Stimulated activated CD8-positive, alpha-beta memory T cell treated with anti-CD3 and anti-CD28 coated beads, Interleukin-15, amount 100 ng/mL, for 48 hours (primary cell): ENCODE measurements at places on chromosomes 5 and 9.
A peak's percentile ranks its signal among the peaks of the same experiment; 100 is the strongest.

- peak; percentile 47 for DNase-seq
These were observed at the start of gene TNFSF8 for GRCh38 chr9:114930056-114930812. TNFSF8 (minus strand) TSS chr9:114930591; CDS start chr9:114930303, 288 bp downstream.

DNA sequence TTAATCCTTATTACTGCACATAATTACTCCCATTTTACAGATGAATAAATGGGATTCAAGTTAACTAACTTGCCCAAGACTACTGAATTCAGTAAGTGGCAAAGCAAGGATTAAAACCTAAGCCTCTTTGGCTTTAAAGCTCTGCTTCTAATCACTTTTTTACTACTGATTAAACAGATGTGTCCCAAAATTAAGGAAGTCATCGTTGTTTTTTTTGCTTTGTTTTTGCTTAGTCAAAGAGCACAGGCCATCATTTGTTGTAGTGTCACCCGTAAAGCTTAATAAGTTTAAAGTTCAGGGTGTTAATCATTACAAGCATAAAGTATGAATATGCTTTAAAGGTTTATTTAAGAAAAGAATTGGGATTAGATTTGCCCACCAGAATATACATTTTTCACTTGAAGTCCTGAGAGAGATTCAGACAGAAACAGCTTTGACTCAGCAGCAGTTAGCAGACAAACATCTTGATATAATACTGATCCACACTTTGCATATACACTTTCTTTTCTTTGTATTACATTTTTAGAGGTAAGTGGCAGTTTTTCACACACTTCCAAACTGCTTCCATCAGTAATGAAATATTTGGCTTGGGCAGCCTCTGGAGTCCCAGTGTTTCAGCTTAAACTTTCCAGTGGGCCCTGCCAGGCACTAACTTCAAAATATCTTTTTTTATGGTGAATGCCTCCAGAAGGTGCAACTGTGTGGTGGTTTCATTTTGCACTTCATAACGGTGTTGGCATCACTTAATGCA is 52.7 kb downstream of the PIK3R1 start:
- DNase-seq, result no peak

GRCh38 chr9:81417941-81418340 is 271.4 kb downstream of the TLE1 start:
- no peak for DNase-seq

DNA sequence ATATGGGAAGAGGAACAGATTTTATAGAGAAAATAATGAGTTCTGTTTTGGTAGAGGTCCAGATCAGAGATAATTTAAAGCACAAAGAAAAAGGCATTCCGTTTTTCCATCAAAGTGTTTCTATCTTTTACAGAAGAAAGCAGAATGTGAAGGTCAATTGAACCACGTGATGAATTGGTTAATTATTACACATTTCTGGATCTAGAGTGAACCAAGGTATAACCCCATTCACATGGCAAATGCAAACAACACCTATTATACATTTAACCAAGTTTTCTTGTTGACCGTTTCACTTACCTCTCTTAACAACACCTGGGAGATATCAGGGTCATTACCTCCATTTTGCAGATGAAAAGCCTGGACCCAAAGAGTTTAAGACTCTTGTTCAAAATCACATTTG is 34.9 kb upstream of the ZNF462 start:
- no peak for DNase-seq

- DNase-seq, result no peak
These were observed 14.3 kb upstream of the NR4A3 start for GRCh38 chr9:99807276-99807852.

GRCh38 chr9:10612641-10613398 is at the start of gene PTPRD:
PTPRD (minus strand) TSS chr9:10613002.
- no peak for DNase-seq

DNA sequence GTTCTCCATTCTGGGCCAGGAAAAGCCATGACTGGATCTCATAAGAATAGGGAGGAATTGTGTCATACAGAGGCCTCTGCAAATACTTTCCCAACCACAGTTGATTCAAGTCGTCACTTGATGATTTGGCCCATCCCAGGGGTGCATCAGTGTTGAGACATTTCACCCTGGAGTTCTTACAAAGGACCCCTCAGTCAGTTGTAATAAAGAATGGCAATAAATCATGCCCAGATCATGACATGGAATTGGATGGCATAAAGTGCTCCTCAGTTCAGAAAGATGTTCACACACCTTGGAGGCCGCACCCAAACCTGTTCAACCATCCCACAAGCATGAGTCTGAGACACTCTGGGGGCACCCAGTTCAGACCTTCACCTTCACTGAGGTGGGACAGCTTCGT is 168.1 kb downstream of the NR3C1 start:
- no peak for DNase-seq

- DNase-seq, result no peak
These were observed 317.9 kb upstream of the ITGA1 start for GRCh38 chr5:52469835-52470234.

DNA sequence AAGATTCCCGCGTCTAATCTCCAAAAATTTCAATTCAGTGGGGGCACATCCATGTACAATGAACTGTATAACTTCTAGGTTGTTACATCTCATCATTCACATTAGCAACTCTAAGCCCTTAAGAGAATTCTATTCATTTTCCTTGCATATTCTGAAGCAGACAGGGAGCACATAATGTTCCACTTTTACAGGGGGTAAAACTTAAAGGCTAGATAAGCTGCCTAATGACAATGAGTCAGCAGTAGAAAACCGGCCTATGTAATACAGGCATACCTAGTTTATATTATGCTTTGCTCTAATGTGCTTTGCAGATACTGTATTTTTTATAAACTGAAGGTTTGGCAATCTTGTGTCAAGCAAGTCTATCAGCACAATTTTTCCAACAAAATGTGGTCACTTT is 40.4 kb downstream of the PTAR1 start:
- no peak for DNase-seq

GRCh38 chr9:34716711-34717110 is 6.8 kb upstream of the CCL21 start:
- DNase-seq, result no peak

- DNase-seq, result no peak
These were observed 47.1 kb downstream of the BRINP1 start for GRCh38 chr9:119322184-119322583.

DNA sequence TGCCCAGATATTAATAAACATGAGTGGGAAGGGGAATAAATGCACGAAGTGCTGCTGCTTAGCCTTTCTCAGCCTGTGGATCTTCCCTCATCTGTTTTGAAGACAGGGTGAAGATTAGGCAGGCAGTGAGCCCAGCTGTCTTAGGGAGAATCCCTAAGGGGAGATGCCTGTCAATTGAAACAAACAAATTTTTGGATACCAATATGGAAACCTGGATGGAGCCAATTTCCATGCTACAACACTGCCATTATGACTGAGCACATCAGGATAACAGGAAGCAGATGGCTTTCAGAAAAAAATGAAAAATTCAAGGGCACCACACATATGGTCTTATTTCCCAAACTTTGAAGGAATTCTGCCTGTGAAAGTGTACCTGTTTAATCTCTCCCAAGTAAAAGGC is 80.3 kb downstream of the HMHB1 start:
- no peak for DNase-seq

DNA sequence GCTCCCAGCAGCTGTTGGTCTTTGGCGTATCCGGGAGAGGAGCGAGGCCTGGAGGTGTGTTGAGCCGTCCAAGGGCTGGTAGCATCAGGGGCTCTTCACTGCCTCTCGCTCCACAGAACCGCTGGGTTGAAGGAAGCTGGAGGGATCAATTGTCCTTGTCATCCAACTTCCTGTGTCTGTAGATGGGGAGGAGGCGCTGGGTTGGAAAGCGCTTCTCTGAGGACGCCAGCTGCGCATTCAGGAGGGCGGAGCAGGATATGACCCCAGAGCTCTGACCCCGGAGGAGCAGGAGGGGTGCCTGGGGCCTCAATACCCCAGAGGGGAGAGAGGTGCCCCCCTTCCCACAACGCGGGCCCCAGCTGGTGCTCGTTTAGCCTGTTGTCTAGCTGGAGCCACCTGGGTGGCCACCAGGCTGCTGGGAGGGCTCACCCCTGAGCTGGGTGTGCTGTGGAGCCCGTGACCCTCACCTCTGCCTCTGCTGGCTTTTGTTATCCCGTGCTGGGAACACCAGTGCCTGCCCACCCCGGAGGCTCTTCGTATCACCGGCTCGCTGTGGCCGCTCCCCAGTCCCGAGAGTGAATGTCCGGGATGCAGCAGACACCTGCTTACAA is 2.0 kb upstream of the DBH start:
- no peak for DNase-seq

DNA sequence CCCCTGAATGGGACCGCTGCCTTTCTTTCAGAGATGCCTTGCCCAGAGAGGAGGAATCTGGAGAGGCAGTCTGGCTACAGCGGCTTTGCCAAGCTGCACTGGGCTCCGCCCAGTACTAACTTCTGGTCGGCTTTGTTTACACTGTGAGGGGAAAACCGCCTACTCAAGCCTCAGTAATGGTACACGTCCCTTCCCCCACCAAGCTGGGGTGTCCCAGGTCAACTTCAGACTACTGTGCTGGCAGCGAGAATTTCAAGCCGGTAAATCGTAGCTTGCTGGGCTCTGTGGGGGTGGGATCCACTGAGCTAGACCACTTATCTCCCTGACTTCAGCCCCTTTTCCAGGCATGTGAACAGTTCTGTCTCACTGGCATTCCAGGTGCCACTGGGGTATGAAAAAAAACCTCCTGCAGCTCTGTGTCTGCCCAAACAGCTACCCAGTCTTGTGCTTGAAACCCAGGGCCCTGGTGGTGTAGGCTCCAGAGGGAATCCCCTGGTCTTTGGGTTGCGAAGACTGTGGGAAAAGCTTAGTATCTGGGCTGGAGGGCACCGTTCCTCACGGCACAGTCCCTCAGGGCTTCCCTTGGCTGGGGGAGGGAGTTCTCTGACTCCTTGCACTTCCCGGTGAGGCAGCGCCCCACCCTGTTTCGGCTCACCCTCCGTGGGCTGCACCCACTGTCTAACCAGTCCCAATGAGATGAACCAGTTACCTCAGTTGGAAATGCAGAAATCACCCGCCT is 171.2 kb downstream of the CWC27 start:
- DNase-seq, result no peak

DNA sequence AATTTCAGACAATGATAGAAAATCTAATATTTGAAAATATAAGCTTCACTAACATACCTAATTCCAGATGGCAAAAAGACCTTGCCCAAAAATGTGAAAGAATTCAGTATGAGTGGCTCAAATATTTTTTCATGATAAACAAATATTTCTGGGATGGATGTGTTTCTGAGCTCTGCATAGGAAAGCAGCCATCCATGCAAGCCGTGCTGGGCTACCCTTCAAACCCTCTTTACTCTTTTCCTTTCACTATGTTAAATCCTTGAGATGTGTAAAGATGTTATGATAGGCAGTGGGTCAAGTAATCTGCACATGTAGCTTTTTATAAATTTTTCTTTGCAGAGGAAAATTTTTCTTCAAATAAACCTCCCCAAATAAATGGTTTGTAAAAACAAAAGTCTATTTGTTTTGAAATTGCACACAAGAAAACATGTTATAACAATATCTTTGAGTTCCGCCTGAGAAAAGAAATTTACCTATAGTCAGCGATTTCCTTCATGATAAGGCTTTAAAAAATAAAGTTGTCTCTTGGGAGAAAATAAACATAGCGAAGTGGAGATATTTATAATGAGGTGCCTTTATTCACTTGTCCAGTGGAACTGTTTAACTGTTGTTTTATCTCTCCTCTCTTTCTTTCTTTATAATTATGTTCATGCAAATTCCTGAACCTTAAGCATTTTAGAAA is 154.3 kb upstream of the PITX1 start:
- no peak for DNase-seq

GRCh38 chr9:91034976-91035824 is 233.6 kb downstream of the SYK start:
- no peak for DNase-seq

- no peak for DNase-seq
These were observed 15.7 kb upstream of the TBC1D9B start for GRCh38 chr5:179923436-179923835.

DNA sequence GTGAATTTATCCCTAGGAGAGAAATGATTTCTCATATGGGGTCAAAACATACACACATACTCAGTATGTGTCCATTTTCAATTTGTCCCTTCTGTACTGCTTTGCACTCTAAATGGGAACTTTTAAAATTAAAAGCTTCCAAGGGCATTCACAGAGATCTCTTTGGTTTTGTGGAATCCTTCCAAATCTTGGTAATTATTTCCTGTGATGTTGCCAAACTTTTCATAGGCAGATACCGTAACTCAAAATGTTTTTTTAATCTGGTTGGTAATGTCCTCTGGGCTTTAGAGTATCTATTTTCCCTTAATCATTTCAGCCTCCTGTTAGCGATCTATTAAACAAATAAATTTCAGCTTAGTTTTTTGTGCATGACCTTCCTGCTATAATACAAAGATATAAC is 282.4 kb downstream of the ARHGEF28 start:
- DNase-seq, result no peak

GRCh38 chr5:169153405-169153804 is 147.5 kb downstream of the SLIT3 start:
- DNase-seq, result no peak

GRCh38 chr5:59756373-59757035 is 137.0 kb downstream of the PDE4D start:
- no peak for DNase-seq

DNA sequence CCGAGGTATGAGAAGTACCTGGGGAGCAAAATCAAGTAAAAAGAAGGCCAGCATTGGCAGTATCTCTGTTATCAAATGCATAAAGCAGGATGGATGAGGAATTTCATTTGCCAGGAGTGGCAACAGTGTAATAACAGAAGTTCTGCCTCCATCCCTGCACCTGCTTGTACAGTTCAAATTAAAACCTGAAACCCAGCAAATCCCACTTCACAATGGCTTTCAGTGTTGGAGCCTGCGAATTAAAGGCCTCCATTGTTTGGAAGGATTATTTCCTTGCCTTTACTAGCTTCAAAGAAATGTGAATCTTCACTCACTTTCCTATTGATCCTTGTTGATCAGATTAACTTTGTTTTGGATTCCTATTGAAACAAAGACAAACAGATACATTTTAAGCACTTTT is 31.5 kb upstream of the IRX1 start:
- DNase-seq, result no peak

DNA sequence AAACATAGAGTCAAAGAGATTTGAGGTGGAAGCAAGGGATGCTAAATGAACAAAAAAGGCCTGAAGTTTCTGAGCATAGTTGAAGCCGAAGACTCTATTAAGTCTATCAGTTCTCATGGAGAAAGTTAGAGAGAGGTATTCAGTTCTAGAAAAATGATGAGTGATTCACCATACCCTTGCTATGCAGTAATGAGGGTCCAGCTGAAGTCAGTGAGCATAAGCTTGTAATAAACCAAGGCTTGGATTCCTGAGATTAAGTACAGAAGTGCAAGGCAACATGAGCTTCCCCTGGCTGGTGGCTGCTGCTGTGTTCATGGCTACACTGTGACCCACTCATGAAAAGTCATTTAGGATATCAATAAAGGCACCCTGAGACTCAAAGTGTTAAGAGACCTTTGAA is 129.7 kb upstream of the MTAP start:
- no peak for DNase-seq

GRCh38 chr5:13943676-13944075 is 812 bp downstream of the DNAH5 start:
- DNase-seq, result no peak

DNA sequence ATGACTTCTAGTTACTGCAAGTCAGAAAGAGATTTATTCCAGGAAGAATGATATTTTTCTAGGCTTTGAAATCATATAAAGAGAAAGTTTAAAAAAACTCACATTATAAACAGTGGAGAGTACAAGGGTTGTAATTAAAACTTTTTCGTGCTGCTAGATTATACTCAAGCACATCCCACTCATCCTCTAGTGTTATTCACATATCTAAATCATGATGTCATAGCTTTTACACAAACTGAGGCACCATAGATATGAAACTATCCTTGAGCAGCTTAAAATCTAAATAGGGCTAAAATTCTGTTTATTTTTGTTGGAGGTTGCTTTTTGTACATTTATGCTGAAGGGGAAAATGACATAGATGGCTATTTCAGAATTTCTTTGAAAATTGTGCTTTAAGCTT is 30.0 kb downstream of the TENT2 start:
- DNase-seq, result no peak
